ENCODE measurements at places on chromosomes 4 and X.

DNA sequence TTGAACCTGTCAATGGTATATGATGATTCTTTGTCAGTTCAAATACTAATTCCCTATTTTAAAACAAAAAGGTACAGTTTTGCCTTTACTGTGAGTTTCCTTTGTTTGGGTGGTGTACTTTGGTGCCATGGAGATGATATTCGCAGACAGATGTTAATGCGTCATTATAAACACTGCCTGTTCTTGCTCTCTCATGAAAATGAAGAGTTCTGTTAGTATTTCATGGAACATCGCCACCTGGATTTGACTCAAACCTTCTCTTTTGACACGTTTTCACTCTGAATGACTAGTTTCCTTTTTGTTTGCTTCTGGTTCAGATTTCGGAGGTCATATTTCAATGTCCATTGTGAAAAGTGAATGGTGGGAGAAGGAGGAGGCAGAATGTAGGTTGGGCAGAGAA is 6.9 kb upstream of the CTSO start:
- no peak for DNase-seq

DNA sequence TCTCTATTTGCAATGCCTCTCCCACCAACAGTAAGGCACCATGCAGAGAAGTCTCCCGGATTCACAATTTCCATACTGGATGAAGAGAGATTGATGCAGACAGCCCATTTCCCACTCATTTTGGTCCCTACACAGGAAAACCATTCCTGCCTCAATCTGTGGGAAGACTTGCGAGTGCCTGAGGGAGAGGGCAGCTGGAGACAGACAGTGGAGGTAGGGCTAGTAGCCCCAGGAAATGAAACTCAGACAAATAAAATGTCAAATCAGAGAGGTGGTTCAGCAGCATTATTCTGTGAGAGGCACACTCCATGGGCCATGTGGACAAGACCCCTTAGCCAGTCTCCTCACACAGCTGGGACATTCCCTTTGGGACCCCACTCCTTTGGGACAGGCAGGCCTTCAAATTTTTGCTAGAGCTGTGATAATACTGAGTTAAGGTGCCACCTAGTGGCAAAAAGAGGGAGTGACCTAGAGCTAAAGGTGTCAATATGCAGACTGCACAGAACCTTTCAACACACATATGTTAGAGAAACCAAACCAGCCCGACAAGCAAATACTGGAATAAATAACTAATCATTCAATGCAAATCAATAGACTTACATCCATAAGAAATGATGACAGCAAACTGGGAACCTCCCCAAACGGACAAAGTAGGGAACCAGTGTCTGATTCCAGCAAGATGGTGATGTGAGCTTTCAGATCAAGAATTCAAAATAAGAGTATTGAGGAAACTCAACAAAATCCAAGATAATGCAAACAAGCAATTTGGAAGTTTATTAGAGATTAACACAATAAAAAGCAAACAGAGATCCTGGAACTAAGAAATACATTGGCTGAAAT is 1865.3 kb upstream of the AGA start:
- peak; percentile 6 for DNase-seq

GRCh38 chr4:8364141-8364540 is 76.4 kb downstream of the ACOX3 start:
- no peak for DNase-seq

GRCh38 chrX:149248073-149248625 is 257.0 kb downstream of the IDS start:
- peak; percentile 0 for DNase-seq

GRCh38 chr4:42395595-42395994 is 1.7 kb upstream of the SHISA3 start:
- DNase-seq: no peak

DNA sequence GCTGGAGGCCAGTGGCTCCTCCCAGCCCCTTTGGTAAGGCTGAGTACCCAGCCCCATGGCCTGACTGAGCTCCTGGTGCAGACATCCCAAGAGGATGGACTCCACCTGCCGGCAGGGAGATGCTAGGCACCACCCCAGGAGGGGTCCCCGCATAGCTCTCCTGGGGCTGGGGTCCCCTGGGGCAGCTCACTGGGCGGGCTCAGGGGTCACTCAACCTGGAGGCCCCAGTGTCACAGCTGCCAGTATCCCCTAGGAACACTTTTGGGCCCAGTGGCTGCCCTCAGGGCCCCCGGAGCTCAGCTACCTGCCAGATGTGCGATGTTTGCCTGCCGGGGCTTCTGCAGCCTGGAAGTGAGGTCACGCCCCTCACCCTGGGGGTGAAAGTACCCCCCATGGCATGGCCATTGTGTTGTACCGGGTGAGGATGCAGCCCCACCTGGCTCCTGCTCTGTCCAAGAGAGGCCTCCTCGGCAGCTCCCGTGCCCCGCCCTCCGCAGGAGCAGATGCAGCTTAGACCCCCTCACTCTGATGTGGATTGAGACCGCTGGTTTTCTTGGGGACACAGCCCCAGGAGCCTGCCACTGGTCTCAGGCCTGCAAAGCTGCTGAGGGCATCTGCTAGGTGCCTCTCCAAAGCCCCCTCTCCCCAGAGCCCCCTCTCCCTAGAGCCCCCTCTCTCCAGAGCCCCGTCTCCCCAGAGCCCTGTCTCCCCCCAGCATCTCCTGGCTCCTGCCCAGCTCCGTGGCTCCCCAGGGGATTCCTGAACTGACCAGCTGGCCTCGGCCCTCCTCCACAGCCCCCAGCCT is 6.7 kb upstream of the HGFAC start:
- no peak for DNase-seq

- DNase-seq: no peak
These were observed 1.7 kb downstream of the NKX3-2 start for GRCh38 chr4:13542577-13543031.
